Peyer's patch (tissue), 4 donors: ENCODE measurements at places on chromosomes 7 and 10. TPM values are rescaled to one million over a fixed set of nuclear protein-coding genes. Genes with fewer than 3 reads are reported as not detected.

COBL gene
- 129 TPM for total RNA-seq

GOLGA7B gene
- 0.83 TPM for total RNA-seq

PILRA gene
- 5.8 TPM for total RNA-seq

ADAMTS14 gene
- total RNA-seq: 2.3 TPM

AKAP9 gene
- 188 TPM for total RNA-seq

RELN gene
- total RNA-seq: 3.9 TPM

PCBD1 gene
- total RNA-seq: 63.5 TPM

ARHGEF35 gene
- 8.3 TPM for total RNA-seq

OR2A42 gene
- total RNA-seq: not detected

HGF gene
- 3.1 TPM for total RNA-seq

ZNF777 gene
- total RNA-seq: 6.5 TPM

KEL gene
- not detected for total RNA-seq

HERC4 gene
- total RNA-seq: 74.5 TPM

GPR146 gene
- 5.9 TPM for total RNA-seq
